ENCODE measurements at places on chromosomes 6 and 20. TPM values are rescaled to one million over a fixed set of nuclear protein-coding genes. Genes with fewer than 3 reads are reported as not detected.

Gene THBD
- total RNA-seq = not detected

- no peak for DNase-seq
These were observed 295.5 kb downstream of the PLCB1 start for GRCh38 chr20:8427419-8428040.

GRCh38 chr6:10580570-10580969 lies 59.4 kb downstream of the GCNT2 start:
- no peak for DNase-seq

GRCh38 chr6:40556023-40556422 lies 31.1 kb downstream of the LRFN2 start:
- DNase-seq = no peak

DNA sequence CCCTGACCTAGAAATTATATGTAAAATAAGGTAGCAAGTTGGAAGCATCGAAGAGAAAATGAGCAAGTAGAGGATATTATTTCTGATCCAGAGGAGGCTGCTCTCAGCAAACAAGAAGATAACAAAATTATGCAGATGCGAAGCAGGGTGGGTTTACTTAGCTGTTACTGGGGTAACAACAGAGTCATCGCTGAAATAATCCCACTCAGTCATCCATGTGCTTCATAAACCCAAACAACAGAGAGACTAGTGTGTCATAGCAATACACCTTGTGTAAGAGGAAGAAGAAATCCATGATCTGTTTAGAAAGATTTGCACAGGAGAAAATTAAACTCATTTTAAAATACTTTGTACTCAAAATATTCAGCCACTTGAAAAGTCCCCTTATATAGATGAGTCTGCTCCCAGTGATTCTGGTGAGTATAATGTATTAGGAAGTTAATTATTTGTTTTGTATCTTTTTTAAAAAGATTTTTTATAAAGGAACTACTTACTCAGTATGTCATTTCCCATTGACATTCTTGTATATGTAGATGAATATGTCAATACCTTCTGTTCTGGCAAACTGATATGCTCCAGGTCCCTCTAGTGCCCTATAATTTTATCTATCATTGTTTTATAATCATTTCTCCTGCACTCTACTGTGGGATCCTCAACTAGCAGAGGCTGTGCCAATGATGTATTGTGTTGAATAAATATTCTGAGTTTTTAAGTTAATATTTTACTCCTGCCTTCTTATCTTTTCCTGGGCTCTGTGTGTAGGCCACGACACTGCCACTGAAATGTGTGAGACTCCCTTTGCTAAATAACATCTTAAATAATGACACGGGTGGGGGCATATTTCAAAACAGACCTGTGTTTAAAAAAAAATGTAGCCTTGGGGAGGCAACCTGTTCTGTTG lies 8.6 kb upstream of the HIVEP2 start:
- DNase-seq = no peak

DNA sequence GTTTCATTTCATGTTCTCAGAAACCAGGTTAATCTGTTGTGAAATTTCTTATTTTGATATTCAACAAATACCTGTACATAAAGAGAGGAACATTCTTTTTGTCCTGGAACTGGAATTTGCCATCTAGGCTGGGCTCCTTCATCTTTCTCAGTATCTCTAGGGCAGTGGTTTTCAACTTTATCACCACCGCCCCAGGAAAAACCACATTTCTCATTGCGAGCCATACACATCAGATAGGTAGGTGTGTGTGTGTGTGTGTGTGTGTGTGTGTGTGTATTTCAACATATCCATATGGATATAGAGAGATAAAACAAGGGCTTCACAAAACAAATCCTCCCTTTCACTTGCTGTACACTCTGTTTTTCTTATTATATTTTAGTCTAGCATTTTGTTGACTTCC lies 24.1 kb downstream of the BFSP1 start:
- no peak for DNase-seq

- no peak for DNase-seq
These were observed 181.4 kb upstream of the UST start for GRCh38 chr6:148565321-148565926.

DNA sequence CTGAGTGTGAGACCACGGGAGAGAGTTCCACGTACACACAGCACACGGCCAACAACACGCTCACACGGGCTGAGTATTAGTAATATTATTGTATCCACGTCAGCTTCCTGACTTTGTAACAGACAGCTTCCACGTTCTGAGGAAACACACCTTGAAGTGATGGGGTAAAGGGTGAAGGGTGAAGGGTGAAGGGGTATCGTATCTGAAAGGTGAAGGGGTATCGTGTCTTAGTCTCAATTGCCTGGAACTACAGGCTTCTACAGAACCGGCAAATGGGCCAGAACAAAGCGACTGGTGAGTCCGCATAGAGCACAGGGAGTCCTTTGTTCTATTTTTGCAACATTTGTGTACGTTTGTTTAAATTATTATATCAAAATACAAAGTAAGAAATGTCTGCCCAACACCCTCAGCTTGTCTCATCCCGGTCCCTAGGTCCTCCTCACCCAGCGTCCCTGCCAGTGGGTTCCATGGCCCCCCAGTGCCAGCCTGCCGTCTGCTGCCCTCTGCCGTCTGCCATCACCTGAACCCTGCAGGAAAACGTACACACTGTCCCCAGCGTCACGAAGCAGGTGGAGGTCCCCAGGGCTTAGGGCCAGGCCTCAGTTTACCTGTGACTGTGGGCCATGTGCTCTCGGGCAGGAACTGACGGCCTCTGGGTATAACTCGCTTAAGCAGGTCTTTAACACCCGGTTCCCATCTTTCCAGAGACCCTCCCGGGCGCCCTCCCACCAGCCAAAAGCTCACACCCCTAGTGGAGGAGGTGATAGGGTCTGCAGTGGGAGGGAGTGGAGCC lies 4.4 kb upstream of the HELZ2 start:
- no peak for DNase-seq

- no peak for DNase-seq
These were observed 2.5 kb upstream of the POU5F1 start for GRCh38 chr6:31172973-31173384.

GRCh38 chr6:166515072-166515810 lies 71.2 kb downstream of the RAMACL start:
- DNase-seq = no peak

Gene MPIG6B
- not detected for total RNA-seq

DNA sequence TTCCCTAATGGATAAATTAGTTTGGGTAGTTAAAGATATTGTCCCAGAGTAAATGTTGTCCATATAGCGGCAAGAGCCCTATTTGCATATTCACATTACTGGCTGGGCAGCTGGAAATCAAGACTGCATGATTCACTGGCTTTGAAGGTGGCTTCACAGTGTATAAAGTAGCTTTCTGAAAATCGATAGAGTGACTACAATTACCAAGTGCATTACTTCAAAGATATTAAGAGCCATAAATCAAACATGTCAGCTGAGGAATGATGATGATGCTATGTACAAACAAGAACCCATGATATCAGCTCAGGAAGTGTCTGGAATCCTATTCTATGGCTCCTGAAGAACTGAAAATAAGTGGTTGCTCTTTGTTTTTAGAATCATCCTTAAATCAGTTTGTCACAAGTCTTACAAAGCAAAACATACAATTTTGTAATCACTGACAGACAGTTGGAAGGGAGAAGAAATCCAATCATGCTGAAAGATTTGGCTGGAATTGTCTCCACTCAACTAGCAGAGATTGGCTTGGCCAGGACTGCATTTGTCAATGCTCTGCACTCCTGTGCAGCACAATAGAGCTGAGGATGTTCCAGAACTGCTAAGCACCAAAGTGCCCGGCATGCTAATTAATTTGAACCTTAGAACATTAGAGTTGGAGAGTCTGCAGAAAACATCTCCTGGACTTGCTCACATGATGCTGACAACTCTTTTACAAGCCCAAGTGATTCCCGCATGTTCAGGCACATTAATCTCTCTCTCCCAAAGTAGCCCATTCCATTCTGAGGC lies 77.9 kb upstream of the B3GAT2 start:
- no peak for DNase-seq

Measured in activated T-helper 1 cell treated with anti-CD3 and anti-CD28 coated beads, Interleukin-12 subunit alpha, Interleukin-12 subunit beta, Interleukin-2, Interleukin-4 antibody, amounts not matched to agents 30 ng/mL and 10 ng/mL and 1 ng/mL, durations not matched to agents 14 hours and 24 hours and 36 hours (primary cell).